IMR-90 (cell line): ENCODE measurements at places on chromosomes 4 and X. TPM values are rescaled to one million over a fixed set of nuclear protein-coding genes. Genes with fewer than 3 reads are reported as not detected.

USP17L30 gene
- not detected in 2 replicates for total RNA-seq

DGAT2L6 gene
- total RNA-seq, result not detected in 2 replicates

TRPC3 gene
- 2.5 and 2.7 TPM in 2 replicates for total RNA-seq

NPY2R gene
- total RNA-seq, result not detected in 2 replicates

DNA sequence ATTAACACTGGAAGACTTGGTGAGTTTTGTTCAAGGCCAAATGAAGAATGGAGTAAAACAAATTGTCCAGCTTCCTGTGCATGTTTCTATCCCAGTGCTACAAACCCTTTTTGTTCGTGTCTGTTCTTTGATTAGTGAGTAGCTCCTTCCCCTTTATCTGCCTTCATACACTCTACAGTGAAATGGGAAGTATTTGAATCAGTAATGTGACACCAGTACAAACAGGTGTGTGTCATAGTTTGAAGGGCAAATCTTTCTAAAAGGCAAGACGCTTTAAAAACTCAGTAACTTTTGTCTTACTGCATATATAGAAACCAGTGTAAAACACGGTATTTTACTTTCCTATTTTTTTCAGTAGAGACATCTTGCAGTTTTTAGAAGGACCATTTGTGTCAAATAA, 5.9 kb downstream of the ARHGEF38 start:
- no peak for DNase-seq

DNA sequence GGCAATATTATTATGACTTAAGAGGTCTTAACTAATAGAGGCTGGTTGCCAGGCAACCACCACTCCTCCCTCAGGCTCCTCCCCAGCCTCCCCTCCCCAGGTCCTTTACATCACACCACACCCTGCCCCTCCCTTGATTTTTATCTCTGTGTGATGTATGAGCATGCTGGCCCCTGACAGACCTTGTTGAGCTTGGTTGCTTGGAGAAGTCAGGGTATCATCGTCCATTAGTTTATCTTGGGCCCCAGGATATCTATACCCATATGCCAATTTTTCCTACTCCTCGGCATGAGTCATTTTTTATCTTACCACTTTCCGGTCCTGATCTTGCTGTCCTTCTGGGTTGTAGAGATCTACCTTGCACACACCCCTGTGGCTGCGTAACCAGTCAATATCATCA, 2.5 kb downstream of the AKAP4 start:
- no peak for DNase-seq

- DNase-seq, result no peak
Measured at GRCh38 chr4:109588176-109588575, 28.1 kb downstream of the MCUB start.

DNA sequence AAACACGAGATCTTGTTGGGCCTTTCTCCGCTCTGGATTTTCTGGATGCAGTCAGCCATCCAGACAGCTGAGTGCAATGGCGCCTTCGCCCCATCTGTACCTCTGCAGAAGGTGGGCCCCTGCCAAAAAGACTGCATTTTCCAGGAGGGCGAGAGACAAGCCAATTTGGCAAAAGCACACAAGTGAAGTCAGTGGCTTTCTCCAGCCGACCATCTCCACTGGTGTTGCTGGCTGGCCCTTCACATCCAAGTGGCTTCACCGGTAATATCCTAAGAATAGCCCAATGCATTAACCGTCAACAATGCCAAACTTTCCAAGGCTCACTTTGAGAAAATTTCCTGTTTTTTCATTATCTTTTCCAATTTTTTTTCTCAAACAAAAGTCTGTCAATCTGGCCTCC, 96.2 kb upstream of the MXRA5 start:
- DNase-seq, result no peak

GRCh38 chr4:120755864-120756263, 166.7 kb downstream of the PRDM5 start:
- no peak for DNase-seq

SLC34A2 gene
- not detected in 2 replicates for total RNA-seq

DNA sequence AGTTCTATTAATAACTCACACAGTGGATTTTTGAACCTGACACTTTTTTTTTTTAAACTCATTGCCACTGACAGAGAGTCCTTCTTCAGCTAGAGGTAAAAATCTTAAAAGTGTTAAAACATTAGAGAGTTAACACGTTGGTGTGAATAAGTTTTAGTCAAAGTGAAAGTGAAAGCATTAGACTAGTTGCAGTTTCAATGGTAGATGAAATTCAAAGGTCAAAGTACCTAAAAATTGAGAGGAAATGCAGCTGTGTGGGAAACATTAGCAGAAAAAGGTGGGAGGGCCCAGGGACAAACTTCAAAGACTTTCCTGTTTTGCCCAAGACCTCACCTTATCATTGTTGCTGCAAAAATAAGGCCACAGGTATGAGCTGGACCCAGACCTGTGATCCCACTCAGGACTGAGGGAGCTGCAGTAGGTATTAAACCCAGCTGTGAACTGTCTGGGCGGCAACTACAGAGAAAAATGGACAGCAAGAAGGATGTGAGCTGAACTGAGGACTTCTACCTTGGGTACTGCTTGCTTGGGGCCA, 17.6 kb upstream of the GABRA4 start:
- DNase-seq, result no peak

GRCh38 chr4:142984871-142985585, 138.9 kb upstream of the INPP4B start:
- DNase-seq, result peak; percentile 17

GLUD2 gene
- total RNA-seq, result 1.4 and 1.6 TPM in 2 replicates

GRCh38 chr4:156888762-156889161, 82.8 kb downstream of the PDGFC start:
- DNase-seq, result peak; percentile 77

- DNase-seq, result no peak
Measured at GRCh38 chr4:88242144-88242543, 42.2 kb downstream of the PPM1K start.

GRCh38 chr4:93658443-93658842, 170.1 kb upstream of the ATOH1 start:
- DNase-seq, result peak; percentile 19

- no peak for DNase-seq
Measured at GRCh38 chr4:103073792-103074438, 2.6 kb downstream of the SLC9B2 start.

BEX1 gene
- 0.18 TPM in 1 of 2 replicates, not detected in the other for total RNA-seq

- no peak for DNase-seq
Measured at GRCh38 chr4:93983140-93983539, 154.6 kb downstream of the ATOH1 start.

EDA gene
- total RNA-seq, result under 0.01 TPM in 2 replicates

DNA sequence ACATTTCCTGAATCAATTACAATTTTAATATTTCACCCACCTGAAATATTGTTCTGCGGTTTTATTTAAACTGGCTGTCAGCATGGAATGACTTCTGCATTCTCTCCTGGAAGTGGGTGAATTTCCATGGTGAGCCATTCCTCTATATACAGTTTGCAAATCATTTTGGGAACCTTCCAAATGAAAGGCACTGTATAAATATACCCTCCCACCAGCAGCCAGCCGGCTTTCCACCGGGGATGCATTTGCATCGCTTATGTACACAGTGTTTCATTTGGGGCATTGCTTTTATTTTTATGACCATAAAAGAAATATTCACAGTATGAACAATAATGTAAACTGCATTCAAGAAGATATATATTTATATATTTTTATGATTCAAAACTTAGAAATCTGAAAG, 4.7 kb upstream of the IL1RAPL1 start:
- DNase-seq, result peak; percentile 58

IDS gene
- total RNA-seq, result 22.8 and 26.3 TPM in 2 replicates

DNA sequence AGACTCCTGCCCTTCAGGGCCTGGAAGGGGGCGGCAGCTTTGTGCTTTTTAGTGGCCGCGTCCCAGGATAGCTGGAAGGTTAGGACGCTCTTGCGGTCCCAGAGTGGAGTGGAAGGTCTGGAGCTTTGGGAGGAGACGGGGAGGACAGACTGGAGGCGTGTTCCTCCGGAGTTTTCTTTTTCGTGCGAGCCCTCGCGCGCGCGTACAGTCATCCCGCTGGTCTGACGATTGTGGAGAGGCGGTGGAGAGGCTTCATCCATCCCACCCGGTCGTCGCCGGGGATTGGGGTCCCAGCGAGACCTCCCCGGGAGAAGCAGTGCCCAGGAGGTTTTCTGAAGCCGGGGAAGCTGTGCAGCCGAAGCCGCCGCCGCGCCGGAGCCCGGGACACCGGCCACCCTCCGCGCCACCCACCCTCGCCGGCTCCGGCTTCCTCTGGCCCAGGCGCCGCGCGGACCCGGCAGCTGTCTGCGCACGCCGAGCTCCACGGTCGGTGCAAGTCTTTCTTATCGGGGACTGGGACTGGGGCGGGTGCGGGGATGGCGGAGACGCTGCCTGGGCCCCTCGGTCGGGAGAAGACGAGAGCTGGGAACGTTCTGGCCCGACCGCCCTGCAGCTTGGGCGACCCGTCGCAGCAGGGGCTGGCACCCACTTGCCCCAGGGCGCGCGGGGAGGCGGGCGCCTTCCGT, at the start of gene EDNRA:
EDNRA (plus strand) TSS at position 207 of the 686 bp plus-strand sequence. CDS start 4,585 bp downstream, outside the sequence.
- DNase-seq, result peak; percentile 68

FAT4 gene
- 35.6 and 37.5 TPM in 2 replicates for total RNA-seq

DNA sequence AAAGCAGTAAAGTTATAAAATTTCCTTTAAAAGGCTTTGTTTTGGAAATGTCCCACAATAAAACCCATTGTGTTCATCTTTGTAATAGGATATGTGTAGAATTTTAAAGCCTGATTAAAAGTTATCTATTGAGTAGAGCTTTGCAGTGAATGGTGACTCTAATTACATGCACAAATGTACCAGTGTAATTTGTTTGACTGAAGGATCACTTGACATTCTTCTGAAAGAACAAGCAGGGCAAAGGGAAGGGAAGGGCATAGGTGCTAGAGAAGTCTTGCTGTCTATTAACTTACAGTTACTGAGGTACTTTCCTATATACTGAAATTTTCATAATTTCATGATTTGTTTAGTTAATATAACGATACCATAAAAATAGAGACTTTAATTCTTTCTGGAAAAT, 70.8 kb downstream of the STIM2 start:
- DNase-seq, result no peak

DNA sequence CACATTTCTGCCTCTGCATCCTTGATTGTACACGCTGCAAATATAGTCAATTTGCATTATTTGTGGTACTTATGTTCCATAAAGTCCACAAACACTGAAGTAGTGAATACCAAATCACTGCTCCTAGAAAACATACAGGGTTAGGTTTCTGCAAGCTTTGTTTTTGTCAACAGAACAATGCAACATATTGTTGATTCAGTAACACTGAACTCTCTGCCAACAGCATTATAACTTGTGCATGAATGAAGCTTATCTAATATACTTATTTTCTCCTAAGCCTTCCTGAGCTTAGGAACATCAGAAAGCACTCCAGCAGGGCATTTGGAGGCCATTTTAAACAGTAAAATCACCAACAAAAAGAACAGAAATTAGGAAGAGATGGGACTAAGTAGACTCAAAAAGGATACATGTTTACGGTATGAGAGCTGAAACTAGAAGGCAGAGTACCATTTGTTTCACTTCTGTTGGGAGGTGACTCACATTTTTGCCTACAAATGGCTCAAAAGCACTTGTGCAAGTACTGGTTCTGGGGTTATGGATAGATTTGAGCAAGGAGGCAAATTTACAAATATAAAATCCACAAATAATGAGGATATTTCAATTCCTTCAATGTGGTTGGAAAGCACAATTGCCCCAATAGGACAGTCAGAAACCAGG, 14.1 kb downstream of the COX18 start:
- peak; percentile 13 for DNase-seq

DNA sequence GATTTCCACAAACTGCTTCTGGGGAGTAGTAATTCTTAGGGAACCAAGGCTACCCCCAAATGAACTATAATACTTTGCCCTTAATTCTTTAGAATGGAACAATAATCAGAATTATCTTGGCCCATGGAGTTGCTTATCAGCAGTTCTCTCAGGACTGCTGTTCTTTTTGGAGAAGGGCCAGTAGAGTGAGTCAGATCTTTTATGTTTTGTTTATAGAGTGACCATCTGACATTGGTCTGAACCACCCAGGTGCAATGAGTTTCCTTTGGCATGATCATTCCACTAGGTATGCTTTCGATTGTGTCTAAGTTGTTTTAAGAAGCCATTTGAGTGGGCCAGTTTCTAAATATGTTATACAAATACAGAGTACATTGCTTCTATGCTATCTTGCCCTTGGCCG, 31.8 kb downstream of the PRRG1 start:
- DNase-seq, result peak; percentile 82

GRCh38 chr4:12965334-12965733, 518.8 kb downstream of the RAB28 start:
- DNase-seq, result no peak

- DNase-seq, result no peak
Measured at GRCh38 chr4:144489831-144490230, 156.1 kb upstream of the HHIP start.

DNA sequence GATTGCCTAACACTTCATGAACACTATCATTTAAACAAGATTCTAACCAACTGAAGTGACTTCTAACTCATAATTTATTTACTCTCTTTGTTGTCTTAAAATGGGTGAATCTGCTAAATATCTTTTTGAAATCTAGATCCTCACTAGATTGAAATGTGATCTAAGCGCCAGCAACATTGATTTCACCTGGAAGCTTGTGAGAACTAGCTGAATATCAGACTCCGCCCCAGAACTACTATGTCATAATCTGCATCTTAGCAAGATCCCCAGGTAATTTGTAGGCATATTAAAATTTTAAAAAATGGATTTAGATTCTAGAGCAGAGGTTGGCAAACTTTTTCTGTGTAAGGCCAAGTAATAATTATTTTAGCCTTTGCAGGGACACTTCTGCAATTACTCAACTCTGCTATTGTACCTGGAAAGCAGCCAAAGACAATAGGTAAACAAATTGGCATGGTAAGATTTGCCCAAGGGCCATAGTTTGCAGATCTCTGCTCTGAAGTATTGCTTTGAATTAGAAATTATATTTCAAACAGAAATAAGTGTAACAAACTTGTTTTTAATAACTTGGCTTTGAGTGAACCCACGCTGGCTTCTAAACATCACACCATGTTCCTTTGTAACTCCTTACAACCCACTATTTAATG, 121.5 kb downstream of the REELD1 start:
- no peak for DNase-seq

DNA sequence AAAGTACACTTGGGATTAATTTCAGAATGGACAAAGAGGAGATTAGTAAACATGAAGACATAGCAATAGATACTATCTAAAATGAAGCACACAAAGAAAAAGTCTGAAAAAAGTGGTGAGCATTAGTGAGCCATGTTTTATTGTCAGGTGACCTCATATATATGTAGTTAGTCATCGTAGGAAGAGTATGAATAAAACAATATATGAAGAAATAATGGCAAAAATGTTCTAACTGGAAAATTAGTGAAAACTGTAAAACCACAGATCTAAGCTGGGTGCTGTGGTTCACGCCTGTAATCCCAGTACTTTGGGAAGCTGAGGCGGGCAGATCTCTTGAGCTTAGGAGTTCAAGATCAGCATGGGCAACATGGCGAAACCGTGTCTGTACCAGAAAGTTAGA, 67.9 kb downstream of the RBPJ start:
- DNase-seq, result peak; percentile 13
